MV-4-11 (cell line): ENCODE measurements at places on chromosomes 7 and 10.

DNA sequence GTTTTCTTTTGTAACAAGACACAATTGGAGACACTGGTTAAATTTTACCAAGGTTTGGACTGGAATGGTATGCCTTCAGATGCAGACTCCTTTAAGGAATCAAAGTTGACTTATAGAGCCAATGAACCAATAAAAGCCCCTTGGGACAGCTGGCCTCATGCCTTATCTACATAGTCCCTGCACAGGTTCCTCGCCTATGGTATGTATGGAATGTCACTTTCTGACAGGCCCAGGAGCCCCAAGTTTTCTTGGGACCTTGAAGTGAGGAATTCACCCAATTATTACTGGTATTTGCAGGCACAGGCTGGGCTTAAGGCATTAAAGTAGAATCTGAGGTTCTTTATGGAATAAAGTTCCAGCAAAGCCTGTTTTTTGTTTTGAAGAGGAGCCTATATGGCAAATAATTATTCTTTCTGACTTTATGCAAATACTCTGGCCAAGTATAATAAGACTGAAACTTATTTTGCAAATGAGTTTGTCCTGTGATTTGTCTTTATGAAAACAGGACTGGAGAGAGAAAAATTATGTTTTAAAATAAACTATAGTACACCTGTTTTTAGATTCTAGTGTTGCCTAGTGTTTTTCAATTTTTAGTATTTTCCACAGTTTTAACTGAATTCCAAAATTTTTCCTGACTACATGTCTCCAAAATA lies 24.1 kb upstream of the DNMBP start:
- DNase-seq: no peak

GRCh38 chr10:19480353-19480752 lies 335.9 kb upstream of the PLXDC2 start:
- DNase-seq: no peak

DNA sequence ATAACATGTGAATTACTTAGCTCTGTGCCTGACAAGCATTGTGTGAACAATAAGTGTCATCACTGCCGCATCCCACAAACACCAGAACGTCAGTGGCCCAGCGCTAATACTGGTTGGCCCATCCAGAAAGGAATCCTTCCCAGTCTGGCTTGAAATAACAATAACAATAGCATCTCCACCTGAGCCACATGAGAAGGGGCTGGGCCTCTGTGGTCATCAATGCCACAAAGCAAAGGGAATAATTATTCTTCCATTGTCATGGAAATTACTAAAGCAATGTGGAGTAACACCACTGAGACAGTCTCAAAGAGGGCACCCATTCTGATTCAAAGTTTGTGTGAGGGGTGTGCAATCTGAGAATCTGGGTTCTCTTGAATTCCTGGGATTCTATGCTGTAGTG lies 105.7 kb upstream of the INHBA start:
- no peak for DNase-seq

- no peak for DNase-seq
Measured at GRCh38 chr7:39017369-39017915, 39.7 kb downstream of the POU6F2 start.

DNA sequence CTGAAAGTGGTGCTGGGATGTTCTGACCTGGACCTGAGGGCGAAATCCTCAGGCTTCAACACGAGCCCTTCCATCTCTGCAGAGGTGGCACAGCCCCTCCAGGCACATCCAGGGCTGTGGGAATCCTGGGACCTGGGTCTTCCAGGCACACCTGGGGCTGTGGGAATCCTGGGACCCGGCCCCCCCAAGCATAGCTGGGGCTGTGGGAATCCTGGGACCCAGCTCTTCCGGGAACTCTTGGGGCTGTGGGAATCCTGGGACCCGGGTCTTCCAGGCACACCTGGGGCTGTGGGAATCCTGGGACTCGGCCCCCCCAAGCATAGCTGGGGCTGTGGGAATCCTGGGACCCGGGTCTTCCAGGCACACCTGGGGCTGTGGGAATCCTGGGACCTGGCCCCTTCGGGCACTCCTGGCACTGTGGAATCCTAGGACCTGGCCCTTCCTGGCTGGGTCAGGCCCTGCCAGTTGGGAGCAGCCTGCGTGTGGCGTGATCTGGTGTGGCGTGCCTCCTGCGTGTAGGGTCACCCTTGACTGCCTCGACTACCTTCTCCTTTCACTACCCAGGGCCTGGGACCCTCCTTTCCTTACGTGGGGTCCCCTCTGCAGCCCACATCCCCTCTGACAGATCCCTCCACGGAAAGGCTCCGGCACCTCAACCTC lies 124.0 kb downstream of the WDR37 start:
- DNase-seq: no peak

DNA sequence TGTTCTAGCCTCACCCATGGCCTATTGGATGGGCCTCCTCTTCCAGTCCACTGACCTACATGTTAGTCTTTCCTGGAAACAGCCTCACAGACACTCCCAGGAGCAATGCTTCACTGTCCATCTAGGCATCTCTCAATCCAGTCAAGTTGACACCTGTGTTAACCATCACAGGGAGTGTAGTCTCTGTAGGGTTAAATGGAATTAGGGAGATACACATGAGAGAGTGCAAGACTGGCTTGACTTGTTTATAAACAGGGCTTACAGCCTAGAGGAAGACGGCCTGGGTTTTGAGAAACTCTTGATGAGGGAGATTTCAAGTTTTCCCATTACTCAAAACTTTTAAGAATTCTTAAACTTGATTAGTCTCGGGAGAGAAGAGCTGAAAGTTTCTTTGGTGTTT lies 18.9 kb upstream of the PRSS37 start:
- DNase-seq: no peak

DNA sequence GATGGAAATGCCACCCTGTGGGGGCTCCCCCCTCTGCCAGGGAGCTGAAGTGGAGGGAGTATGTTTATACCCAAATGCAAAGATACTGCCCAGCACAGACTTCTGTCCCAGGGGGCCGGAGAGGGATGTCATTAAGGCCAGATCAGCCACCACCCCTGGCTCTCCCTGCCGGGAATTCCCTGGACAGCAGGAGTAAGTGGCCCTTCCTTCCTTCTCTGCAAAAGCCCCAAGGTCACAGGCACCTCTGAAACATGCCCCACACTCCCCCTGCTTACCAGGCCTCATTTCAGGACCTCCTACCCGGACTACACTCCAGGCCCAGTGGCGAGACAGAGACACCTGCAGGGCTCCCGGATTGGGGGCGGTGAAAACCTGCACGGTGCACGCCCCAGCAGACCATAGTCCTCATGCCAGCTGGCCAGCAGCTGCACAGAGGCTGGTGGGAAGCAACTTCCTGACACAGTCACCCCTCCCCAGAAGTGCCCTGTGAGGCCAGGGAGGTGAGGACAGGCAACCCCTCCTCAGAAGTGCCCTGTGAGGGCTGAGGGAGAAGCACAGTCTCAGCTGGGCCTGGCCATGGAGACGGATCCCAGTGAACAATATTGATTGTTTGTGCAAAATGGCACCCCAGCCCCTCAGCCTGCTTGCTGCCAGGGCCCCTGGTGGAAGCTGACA lies 33.0 kb upstream of the RET start:
- no peak for DNase-seq

DNA sequence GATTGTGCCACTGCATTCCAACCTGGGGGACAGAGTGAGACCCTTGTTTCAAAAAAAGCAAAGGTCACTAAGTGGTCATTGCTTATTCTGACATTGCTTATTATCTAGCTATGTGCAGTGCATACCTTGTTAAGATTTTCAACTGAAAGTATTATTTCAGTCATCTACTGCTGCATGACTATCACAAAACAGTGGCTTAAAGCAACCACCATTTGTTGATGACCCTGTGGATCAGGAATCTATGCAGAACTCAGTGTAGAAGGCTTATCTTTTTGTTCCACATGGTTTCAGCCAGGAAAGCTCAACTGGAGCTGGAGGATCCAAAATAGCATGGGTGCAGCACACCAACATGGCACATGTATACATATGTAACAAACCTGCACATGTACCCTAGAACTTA lies 23.1 kb downstream of the THNSL1 start:
- no peak for DNase-seq

- no peak for DNase-seq
Measured at GRCh38 chr7:133572087-133572486, 319.2 kb downstream of the EXOC4 start.

DNA sequence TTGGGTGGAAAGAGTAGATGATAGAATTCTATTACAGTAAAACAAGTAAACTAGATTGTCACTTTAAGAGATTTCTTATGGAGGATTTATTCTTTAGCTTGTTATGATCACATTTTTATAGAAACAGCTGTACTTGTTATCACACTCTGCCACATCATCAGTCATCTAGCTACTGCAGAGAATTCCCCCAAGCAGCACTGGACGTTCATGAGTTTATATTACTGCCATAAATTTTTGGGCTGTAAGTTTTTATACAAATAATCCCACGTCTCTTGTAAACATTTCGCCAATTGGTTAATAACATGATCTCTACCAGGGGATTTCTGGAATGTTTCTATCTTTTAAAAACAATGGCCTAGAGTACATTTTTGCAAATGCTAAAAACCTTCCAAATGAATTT lies 238.8 kb downstream of the POLR1F start:
- no peak for DNase-seq

- DNase-seq: no peak
Measured at GRCh38 chr7:132035517-132036362, 479.3 kb upstream of the PODXL start.

GRCh38 chr10:55263327-55263726 lies 462.3 kb upstream of the PCDH15 start:
- DNase-seq: no peak

DNA sequence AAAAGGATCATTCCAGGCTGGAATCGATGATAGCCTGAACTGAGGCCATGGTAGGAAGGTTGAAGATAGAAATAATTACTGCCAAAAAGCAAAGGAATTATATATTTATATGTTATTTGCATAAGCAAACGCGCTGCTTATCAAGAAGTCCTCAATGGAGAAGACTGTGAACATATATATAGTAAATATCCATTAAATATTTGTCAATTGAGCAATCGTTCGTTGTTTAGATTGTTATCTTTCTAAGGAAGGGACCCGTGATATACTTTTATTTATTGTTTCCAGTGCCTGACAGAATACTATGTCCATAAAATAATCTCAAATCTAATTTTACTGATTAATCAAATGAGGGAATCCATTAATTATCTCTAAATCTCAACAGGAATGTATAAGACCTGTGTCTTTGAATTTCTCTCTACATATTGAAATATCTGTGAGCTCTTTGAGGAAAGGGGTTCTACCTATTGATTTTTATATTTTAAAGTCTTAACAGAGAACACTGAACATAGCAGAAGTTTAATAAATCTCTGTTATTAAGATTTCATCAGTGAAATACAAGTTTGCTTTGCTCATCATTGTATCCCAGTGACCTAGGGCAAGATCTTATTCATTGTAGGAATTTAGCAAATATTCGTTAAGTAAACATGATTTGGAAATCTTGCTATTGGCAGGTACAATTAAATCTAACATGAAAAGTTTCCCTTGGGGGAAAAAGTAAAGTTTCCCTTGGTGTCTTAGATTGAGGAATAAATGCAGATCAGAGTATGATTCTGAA lies 12.0 kb upstream of the HERC4 start:
- no peak for DNase-seq

DNA sequence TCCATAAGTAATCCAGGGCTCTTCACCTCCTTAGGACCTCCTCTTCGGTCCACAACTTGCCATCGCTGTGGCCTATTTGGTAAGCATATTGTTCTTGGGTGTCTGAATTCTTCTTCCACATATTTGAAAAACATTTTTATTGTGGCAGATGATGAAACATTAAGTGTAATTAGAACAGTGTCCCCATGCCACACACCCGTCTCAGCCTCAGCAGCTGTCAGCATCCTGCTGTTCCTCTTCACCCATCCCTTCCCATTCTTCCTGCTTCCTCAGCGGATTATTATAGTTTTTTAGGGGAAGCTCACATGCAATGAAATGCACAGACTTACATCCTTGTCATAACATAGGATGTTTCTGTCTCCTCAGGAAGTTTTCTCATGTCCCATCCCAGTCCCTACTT lies 20.1 kb downstream of the TDRD1 start:
- DNase-seq: no peak

GRCh38 chr7:28748346-28748745 lies 209.8 kb downstream of the TRIL start:
- no peak for DNase-seq

DNA sequence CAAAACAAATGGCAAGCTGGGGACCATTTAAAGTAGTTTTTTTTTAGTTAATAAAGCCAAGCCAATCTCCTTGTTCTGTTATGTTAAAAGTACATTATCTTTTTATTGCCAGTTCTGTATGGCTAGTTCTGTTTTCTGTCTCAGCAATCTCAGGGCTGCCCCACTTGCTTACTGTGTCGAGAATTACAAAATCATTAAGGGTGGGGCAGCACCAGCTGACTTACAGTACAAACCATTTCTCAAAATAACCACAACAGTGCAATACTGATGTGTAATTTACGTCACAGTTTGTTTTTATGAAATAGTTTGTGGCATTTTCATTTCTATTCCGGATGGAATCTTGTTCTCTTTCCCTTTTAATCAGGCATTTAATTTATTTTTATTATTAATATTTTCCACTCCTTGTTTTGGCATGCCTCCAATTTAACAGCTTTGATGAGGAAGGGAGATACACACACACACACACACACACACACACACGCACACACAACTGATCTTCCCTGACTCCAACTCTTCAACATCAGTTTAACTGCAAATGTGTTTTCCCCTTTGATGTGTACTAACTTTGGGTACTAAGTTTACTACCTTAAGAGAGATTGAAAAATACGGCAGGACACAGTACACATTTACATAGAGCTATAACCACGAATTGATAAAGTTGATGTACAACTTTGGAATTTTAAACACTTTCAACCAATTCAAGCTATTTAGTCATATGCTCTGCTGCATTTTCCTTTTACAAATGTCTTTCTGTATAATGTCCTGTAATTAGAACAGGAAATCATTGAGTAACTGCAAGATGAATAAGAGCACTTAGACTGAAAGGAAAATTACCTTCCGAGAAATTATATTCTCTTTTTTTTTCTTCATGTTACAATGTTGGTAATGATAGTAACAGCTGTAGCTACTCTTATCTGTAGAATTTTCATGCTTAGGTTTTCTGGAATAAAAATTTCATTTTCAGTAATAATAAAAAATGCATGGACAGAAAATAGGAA lies 91.5 kb downstream of the ARID5B start:
- DNase-seq: peak; percentile 89

DNA sequence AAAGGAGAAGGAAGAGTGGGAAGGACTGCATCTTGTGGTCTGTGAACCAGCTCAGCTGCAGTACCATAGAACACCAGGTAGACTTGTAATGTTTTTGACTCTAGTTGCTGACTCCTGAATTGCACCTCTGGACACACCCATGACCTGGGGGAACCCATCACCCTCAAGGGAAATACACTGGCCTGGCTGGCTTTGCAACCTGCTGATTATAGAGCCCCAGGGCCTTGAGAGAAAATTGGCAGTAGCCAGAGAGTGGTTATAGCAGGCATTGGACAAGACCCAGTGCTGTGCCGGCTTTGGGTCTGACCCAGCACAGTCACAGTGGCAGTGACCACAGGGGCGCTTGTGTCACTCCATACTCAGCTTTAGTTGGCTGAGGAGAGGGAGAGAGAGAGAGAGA lies 902.3 kb downstream of the GRID1 start:
- no peak for DNase-seq

GRCh38 chr7:107469929-107470328 lies at the start of gene GPR22:
Gene GPR22, plus strand, starts transcription at chr7:107470057. Its CDS starts 4,004 bp downstream, at chr7:107474061.
- DNase-seq: no peak

GRCh38 chr10:6990891-6991290 lies 410.8 kb upstream of the PRKCQ start:
- peak; percentile 32 for DNase-seq

- no peak for DNase-seq
Measured at GRCh38 chr10:119335671-119336353, 128.4 kb downstream of the GRK5 start.
